ENCODE measurements at places on chromosomes 4 and X. TPM values are rescaled to one million over a fixed set of nuclear protein-coding genes. Genes with fewer than 3 reads are reported as not detected.

The PF4V1 gene
- not detected for total RNA-seq

The MAPK10 gene
- 2.2 TPM for total RNA-seq

The IL9R gene
- total RNA-seq: not detected

The NMU gene
- 4.6 TPM for total RNA-seq

The ITM2A gene
- total RNA-seq: 1.1 TPM

The CWH43 gene
- 7.2 TPM for total RNA-seq

The LRAT gene
- 4.3 TPM for total RNA-seq

The FGFBP2 gene
- total RNA-seq: not detected

The PCDH10 gene
- total RNA-seq: under 0.01 TPM

The GPR50 gene
- not detected for total RNA-seq

The VSIG1 gene
- 1.3 TPM for total RNA-seq

The AMMECR1 gene
- total RNA-seq: 41.3 TPM

The PRDM5 gene
- 4.1 TPM for total RNA-seq

The KLKB1 gene
- not detected for total RNA-seq

The TRPC5OS gene
- not detected for total RNA-seq

The SPANXA1 gene
- total RNA-seq: not detected

The CSAG3 gene
- not detected for total RNA-seq

The BOD1L1 gene
- 21.2 TPM for total RNA-seq

The TGIF2LX gene
- not detected for total RNA-seq
